ENCODE measurements at places on chromosomes 4 and X.
A peak's percentile ranks its signal among the peaks of the same experiment; 100 is the strongest.

GRCh38 chr4:88706574-88706973, 8.9 kb upstream of the NAP1L5 start:
- no peak for DNase-seq

GRCh38 chrX:153775293-153776119, 5.3 kb upstream of the SRPK3 start:
- DNase-seq: no peak

DNA sequence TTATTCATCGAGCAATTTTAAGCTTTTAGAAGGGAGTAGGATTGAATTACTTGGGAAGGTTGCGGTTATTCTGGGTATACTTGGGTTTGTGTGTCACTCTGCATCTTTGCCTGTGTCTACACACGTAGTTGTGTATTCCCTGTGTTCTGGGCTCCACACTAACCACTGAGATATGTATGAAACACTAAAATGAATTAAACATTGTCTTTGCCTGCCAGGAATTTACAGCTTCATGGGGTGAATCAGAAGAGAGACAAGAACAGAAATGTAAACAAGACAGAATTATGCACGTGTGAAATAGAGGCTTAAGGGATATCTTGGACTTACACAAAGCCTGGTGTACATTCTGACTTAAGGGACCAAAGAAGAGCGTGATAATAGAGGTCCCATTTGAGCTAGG, 228.5 kb downstream of the AFF2 start:
- no peak for DNase-seq

GRCh38 chr4:82721819-82722423, 76.7 kb downstream of the SCD5 start:
- peak; percentile 28 for DNase-seq

- DNase-seq: peak; percentile 28
Measured at GRCh38 chr4:75916091-75916661, 13.9 kb upstream of the PPEF2 start.

DNA sequence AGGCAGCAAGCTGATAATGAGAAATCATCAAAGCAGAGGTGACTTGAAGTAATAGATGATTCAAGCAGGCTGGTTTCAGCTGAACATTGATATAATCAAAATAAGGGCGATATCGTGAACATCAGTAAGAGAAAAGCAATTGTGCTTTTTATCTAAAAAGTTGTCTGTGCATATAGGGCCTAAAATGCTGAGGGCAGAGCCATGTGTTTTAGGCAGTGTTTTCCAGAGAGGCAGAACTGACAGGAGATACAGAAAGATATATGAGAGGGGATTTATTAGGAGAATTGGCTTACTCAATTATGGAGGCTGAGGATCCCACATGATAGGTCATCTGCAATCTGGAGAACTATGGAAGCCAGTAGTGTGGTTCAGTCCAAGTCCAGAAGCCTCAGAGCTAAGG, 136.5 kb upstream of the NPY2R start:
- no peak for DNase-seq

DNA sequence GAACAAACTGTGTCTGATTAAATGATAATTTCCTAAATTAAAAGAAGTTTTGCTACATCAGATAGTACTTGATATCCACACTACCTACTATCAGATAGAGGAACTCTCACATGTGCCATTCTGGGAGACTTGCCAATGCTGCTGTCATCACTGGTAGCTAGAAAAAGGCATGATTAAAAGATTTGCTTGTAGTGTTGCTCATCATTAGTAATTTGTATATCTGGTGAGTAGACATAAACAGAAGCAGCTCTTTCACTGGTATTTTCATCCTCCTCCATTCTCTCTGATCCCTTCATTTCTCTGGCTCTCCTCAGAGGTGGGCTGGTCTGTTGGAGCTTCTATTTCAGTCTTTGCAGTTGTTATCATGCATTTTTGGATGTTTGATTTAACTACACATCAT, 56.0 kb downstream of the SPRY1 start:
- DNase-seq: peak; percentile 95

All from suppressor macrophage treated with lipopolysaccharide for 1 hour (primary cell).